ENCODE measurements at places on chromosomes 13 and 19.
A peak's percentile ranks its signal among the peaks of the same experiment; 100 is the strongest.

DNA sequence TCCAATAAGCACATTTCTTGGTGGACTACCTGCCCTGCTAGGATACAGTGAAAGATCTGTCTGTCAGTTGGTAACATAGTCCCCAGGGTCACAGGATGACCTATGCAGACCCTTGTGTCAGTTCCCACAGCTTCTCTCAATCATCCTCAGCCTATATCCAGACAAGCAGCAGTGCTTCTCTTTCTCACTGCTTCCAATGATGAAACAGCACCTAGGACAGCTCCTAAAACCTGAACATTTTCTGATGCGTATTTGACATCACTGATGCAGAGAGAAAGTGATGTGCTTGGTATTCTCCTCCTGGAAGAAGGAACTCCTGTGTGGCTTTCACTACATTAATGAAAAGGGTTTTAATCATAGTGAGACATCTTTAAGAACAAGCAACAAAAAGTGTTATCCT lies 43.7 kb downstream of the ZNF557 start:
- no peak for DNase-seq

DNA sequence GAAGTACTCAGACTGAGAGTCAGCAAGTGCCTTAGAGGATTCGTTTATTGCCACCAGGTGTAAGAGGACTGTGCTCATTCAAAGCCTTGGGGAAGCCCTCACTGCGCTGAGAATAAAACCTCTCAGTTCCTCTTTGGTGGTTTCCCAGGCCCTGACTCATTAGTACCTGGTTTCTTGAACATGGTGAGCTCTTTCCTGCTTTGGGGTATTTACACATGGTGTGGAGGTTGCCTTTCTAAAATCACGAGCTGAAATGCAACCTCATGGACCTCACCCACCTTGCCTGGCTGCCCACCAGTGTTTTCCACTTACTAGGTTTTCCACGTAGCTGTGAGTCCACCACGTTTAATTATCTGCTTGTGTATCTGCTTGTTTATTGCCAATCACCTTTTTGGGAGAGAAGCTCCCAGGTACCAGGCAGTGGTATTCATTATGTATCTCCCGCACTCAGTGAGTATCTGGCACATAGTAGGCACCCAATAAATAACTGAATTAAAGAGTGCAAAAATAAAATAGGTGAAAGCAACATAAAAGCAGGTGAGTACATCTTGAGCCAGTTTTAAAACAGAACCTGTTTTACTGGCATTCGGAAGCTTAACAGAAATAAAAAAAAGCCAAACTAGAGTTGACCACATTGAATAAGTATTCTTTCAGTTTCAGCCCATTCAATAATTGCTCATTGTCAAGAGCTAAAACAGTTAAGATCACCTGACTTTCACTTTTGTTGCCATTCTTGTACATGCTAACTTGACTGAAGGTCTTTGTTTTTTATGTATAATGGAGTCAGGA lies 533.0 kb downstream of the MYO16 start:
- no peak for DNase-seq

DNA sequence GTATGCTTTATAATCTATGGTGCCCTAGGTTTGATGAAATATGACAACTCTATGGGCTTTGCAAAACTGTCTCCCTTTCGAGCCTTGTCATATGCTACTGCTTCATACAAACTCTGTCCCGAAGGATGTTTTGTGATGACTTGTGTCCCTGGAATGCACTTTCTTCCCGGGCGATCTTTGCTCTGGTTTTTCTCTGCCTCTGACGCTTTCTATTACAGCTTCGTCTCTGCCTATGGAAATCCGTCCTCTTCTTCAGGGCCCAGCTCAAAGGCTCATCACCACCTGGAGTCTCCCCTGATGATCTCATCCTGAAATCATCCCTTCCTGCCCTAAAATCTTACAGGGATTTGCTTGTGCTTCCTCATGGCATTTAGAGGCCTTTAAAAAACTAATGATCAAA lies 191.5 kb upstream of the KL start:
- peak; percentile 92 for DNase-seq

DNA sequence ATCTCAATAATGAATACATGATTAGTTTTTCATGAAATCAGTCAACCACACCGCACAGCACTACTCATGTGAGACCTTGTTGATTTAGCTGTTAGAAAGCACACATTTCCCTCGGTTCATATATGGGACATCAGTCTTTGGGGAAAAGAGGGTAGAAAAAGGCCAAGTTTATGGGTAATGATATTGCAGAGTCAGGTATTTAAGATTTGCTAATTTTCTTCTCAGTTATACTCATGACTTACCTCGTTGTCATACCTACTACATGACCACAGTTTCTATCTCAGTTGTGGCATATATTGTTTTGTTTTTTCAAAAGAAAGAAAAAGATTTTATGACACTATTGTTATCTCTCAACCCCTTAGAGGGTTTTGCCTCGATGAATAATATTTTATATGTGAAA lies 165.6 kb downstream of the POU4F1 start:
- no peak for DNase-seq

DNA sequence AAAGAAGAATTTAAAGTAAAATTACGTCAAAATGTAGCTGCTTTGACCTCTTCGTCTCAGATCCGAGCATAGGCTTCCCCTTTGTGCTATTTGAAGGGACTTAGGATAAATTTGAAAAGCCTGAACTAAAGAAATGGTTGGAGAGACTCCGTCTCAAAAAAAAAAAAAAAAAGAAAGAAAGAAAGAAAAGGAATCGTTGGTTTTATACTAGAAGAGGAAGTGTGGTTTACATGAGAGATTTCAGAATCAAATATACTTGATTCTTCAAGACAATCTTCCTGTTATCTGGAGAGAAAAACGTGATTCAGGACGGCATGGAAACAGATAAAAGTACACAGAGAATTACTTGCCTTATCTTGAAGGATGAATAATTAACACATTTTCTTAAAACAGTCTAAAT lies 474 bp upstream of the ZNF780B start:
- no peak for DNase-seq

DNA sequence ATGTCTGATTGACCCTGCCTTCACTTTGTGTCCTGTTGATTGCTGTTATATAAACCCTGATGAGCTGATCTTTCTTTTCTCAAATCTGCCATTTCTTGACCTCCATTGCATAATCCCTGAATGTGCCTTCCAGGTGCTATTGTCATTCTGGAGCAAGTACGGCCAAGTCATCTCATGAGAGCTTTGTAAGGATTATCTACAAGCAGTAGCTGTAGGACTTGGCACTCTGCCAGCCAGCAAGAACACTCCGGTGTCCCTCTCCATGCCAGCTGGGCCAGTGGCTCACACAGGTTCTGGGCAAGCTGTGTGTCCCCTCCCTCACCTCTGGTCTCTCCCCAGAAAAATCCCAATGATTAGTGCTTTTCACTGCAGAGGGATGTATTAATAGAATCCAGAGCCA lies 348.1 kb downstream of the FOXO1 start:
- DNase-seq = no peak

- no peak for DNase-seq
Observed at GRCh38 chr19:20558011-20558410, 7.6 kb downstream of the ZNF737 start.

- DNase-seq = no peak
Observed at GRCh38 chr19:35293363-35293739, 1.4 kb downstream of the MAG start.

- DNase-seq = no peak
Observed at GRCh38 chr19:45442408-45442777, 18.7 kb upstream of the ERCC1 start.

DNA sequence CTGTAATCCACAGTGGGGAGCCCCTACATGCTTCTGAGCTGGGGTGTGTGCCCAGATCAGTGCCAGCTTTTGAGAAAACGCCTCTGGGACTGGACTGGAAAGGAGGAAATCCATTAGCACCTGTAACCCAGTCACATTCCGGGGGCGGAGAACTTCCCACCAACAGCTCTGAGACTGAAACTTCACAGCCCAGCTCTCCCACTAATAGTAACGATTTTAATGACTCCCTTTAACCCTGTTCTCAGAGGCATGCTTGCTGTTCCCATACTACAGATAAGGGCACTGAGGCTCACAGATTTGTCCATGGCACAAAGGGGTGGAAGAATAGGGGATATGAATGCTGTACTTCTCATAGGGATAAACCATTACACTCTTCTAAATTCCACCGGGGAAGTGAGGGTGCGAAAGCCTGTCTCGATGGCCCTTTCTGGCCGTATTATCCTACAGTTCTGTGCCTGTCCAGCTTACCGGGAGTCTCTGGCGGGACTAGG lies 851 bp downstream of the FBXO46 start:
- no peak for DNase-seq

DNA sequence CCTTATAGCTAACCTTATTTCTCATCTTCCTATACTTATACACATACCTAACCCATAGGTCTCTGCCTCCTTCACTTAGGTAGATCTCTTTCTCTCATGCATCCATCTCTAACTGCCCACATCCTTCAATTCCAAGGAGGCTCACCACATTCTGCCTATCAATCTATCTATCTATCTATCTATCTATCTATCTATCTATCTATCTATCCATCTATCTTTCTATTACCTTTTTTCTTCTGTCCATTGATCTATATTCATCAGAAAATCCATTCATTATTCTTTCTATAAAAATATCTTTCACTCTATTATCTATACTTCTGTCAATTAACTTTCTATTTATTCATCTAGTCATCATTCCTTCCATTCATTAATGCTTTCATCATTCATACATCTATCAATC lies 11.1 kb upstream of the CYP2A7 start:
- DNase-seq = no peak

- peak; percentile 73 for DNase-seq
Observed at GRCh38 chr13:42803563-42804204, 22.3 kb downstream of the FAM216B start.

GRCh38 chr13:26756961-26757360 lies 3.6 kb downstream of the GPR12 start:
- no peak for DNase-seq
